Mesenteric fat pad (tissue), 1 donor: ENCODE measurements at places on chromosomes 2 and 18.

GRCh38 chr2:53640466-53640865 lies 127.1 kb upstream of the CHAC2 start:
- no peak for DNase-seq

DNA sequence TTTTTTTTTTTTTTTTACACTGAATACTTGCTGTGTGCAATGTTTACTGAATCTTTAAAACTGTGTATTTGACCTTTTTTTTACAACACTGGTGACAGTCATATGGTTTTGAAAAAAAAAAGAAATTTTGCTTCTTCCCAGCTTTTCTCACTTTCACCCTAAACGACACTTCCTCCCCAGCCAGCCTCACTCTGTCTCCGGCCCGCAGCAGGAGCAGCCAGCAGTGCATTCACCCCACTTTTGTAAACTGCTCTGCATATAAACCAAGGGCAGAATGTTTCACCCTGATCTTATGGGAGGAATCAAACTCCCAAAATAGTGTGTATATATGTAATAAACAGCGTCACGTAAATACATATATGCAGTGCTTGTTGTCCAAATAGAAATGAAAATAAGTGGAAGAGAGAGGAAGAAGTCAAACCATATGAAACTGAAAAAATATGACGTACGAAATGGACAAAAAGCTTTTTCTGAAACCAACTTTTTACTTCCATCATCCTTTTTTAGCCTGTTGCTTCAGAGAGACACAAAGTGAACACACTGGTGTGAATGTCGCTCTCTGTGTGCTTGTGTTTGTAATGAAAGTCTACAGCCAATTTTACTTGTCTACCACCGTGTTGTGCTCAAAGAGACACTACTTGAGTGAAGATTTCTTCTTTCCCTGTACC lies 54.2 kb downstream of the ZCCHC2 start:
- DNase-seq, result no peak

DNA sequence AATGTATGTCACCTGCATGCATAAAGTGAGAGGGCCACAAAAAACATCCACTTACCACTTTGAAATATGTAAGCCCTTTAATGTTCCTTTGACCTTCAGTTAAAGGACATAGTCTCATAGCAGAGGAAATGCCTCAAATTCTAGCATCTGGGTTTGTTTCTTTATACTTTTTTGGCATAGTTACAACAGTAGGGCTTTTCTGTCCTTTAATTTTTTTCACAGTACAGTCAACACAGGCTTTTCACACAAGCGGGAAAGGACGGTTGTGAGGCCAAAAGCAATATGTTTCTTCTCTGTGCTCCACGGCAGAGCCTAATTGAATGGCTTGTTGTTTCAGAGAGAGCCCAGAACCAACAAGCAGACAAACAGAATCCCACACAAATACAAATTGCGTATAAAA lies 57.6 kb downstream of the CRIM1 start:
- no peak for DNase-seq

- DNase-seq, result no peak
Observed at GRCh38 chr2:79832511-79833234, 319.8 kb downstream of the CTNNA2 start.

- DNase-seq, result no peak
Observed at GRCh38 chr2:42001711-42002201, 46.1 kb upstream of the PKDCC start.

- DNase-seq, result peak; percentile 53
Observed at GRCh38 chr2:241941691-241942301, 72.3 kb downstream of the RTP5 start.

DNA sequence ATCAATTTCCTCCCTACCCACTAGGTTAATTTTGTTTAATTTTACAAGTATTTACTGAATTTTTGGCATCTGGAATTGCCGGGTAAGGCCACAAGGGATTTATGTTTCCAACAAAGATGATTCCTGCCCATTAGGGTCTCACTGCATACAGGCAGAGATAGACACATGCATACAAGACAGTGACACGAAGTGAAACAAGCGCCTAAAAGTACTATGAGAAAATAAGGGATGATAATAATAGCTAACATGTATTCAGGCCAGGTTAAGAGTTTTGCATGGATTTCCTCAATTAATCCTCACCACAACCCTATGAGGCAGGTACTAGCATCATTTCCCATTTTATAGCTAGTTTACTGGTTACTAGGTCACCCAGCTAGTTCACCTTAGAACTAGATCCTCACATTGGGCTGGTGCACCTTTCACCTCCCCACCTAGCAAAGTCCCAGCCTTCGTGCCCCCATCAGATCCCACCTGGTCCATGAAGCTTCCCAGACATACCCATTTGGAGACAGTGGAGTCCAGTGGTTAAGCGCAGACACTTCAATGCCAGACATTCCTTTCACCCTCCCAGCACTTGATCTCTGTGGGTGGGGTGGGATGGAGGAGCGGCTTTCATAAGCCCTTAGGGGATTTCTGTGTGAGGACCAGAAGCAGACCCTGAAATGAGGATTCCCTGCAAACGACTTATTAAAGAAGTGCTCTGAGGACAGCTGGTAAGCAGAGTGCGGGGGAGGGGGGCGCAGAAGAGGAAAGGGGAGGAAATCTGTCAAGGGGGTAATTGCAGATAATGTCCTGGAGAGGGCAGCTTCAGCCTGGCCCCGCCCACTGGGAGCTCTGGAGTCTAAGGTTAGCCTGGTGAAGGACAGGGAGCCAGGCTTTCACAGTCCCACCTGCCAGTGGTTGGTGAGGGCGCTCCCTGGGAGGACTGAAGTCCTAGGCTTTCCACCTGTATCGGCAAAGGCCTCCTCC lies 5.8 kb upstream of the DGUOK start:
- DNase-seq, result no peak
